ENCODE measurements at places on chromosomes 5 and 9.

DNA sequence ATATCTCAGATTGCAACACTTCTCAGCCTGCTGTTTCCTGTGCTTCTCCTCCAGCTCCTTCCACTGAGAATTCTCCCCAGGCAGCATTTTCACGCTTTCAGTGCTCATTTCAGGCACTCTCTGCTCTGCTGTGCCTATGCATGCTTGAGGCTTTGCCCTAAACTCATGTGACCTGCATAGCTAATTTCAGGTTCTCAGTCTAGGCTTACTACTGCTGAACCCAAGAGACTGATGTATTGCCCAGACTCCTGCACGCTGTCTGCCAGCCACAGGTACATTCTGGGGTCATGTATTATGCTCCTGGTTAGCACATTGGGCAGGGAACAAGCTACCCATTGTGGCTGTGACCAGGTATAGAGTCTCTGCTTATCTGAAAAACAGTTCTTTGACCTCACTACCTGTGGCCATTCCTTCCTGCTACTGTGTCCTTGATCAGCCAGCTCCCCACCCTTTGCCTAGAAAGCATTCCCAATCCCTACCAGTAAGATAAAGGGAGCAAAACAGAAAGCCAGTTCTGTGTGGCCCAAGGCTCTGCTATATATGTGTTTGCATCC lies 34.7 kb downstream of the PIP5K1B start:
- peak; percentile 2 for DNase-seq

DNA sequence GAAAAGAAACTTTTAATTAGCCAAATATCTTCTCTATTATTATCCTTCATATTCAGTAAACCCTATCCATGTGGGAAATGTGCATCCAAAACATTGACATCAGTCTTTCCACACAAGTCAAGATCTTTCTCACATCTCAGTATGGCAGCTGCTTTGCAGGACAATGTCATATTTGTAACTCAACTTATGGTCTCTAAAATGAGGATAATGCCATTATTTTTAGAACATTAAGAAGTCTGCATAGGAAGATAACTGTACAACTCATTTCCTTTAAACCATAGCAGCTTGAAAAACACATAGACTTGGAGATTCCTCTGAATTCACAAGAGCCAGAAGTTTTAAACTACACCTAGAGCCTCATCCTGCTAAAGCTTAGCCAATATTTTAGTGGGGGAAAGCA lies 43.7 kb downstream of the MCTP1 start:
- no peak for DNase-seq

GRCh38 chr9:121767171-121767769 lies 115.8 kb downstream of the DAB2IP start:
- DNase-seq = no peak

GRCh38 chr5:149376104-149376503 lies 3.0 kb downstream of the IL17B start:
- DNase-seq = no peak

- DNase-seq = peak; percentile 15
Measured at GRCh38 chr5:14265570-14265969, 122.4 kb downstream of the TRIO start.

GRCh38 chr5:132054031-132054696 lies 6.3 kb upstream of the IL3 start:
- no peak for DNase-seq

- peak; percentile 90 for DNase-seq
Measured at GRCh38 chr5:18465833-18466681, 831.8 kb downstream of the TAF11L14 start.

GRCh38 chr5:178143901-178144300 lies 9.8 kb downstream of the NHP2 start:
- peak; percentile 38 for DNase-seq

GRCh38 chr5:150022158-150022531 lies 21.6 kb downstream of the HMGXB3 start:
- peak; percentile 53 for DNase-seq

- no peak for DNase-seq
Measured at GRCh38 chr9:91421128-91421765, 2.4 kb downstream of the NFIL3 start.

- no peak for DNase-seq
Measured at GRCh38 chr5:84436866-84437265, 52.2 kb upstream of the EDIL3 start.

DNA sequence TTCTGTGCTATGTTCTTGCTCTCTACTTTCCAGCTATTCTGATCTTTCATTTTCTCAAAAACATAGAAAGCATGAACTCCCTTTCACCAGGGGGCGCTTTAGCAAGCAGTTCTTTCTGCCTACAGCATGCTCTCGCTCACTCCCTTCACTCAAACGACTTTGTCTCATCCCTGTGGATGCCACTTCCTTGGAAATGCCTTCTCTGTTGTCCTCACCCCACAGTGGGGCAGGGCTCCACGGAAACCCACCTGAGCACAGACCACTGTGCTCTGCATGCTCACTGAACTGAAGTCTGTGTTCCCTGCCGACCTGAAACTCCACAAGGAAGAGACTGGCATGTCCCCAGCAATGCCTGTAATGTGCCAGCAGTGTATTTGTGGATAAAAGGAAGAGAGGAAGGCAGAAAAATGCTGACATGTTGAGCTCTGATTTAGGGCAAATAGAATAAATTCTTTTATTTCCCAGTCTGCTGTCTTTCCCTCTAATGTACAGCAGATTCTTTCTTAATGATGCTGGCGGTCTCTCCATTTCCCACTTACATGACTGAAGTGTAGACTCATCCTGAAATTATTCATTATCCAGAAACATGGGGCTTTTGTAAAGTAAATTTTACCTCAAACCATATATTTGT lies 4.9 kb upstream of the ROR2 start:
- peak; percentile 78 for DNase-seq

- DNase-seq = peak; percentile 75
Measured at GRCh38 chr9:94937214-94937903, 210.9 kb downstream of the AOPEP start.

DNA sequence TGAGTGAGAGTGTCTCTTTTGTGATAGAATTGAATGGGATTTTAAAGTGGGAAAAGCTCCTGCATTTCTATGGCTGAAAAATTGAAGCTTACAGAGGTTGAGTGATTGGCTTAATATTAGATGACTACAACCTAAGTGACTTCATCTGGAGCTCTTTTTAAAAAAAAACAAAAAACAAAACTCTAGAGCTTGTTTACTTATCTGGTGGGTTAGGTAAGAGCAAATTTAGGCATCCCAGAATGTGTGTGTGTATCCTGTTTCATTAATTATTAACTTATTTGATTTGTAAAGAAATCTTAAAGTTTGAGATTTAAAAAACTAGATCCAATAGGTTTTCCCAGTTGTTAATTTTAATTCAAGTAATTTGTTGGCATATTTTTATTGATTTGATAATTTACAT lies 60.1 kb downstream of the SCAMP1 start:
- DNase-seq = peak; percentile 13

- DNase-seq = no peak
Measured at GRCh38 chr9:88641456-88642240, 106.7 kb downstream of the NXNL2 start.
